CD4-positive, alpha-beta T cell treated with Interleukin-17A for 1 hour (primary cell): ENCODE measurements at places on chromosomes 12 and 14.

GRCh38 chr14:31084385-31084784 is 58.2 kb upstream of the STRN3 start:
- no peak for DNase-seq

GRCh38 chr12:27015730-27016076 is 1.5 kb upstream of the TM7SF3 start:
- peak; percentile 62 for DNase-seq

GRCh38 chr14:63282997-63283883 is 35.5 kb downstream of the GPHB5 start:
- DNase-seq, result peak; percentile 8

DNA sequence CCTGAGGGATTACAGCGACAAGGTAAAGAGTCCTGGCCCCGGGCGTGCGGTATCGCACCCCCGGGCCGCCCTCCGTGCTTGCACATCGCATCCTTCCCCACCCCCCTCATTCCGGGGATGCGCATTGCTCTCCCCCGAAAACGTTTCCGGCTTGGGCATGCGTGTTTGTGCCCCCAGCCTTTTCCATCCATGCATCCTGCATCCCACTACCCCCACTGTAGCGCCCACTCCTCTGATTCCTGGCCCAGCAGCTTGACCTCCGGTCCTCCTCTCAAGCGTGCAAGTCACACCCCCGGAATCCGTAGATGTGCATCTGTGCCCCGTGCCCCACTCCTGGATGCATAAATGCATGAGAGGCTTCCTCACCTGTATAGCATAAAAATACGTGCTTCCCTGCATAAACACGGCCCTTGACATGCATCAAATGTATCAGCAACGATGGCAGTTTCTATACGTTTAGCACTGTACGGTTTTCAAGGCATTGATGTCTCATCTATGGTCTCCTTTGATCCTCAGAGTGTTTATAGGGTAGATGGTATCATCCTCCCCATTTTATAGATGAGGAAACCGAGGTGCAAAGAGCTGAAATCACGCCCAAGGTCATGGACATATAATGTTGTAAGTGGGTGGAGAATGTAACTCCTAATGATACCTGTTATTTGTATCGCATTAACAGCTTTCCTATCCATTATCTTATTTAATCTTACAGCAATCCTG is 484 bp downstream of the RIC8B start:
- DNase-seq, result no peak

DNA sequence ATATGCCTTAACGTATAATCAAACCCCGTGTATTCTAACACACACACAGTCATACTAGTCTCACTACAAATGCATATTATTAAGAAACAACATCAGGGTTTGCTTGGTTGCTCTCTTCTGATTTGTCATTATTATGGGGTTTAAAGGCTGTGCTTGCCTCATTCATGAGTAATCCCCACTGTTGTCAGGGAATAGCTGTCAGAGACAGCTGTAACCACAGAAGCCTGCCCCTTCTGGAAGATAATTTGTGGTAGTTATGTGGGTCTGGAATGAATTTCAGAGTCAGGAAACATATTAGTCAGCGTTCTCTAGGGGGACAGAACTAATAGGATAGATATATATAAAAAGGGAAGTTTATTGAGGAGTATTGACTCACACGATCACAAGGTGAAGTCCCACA is 456.9 kb upstream of the TMEM132C start:
- no peak for DNase-seq

- no peak for DNase-seq
Observed at GRCh38 chr14:62053188-62053587, 291.0 kb downstream of the SNAPC1 start.

DNA sequence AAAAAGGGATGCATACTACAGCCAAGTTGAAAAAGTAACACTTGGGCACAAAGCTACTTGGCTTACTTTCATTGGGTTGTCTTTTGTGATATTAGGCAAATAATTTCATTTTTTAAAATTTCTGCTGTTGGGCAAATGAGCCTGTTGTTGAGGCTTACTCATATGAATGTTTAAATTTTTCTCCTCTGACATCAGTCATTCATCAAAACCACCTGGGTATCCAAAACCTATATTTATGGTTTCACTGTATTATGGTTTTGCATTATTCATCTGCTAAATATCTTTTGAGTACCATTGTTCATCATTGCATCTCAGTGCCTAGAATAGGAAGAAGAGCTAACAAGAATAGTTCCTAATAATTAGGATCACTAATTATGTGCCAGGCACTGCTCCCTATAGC is 28.1 kb downstream of the DYRK2 start:
- DNase-seq, result no peak

DNA sequence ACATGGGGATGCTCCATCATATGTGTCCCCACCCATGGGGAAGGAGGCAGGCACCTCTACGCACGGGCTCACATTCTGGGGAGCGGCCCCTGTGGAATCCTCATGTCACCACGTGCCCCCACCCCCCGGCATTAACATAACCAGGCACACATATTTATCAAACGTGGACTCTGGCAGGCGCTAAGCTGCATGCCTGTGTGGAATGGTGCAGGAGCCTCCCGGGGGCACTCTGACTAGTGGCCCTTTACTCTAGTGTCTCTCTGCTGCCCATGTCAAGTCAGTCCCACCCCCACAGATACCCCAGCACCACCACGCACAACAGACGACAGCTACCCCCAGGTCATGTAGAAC is 66.1 kb downstream of the CCDC88C start:
- DNase-seq, result no peak

DNA sequence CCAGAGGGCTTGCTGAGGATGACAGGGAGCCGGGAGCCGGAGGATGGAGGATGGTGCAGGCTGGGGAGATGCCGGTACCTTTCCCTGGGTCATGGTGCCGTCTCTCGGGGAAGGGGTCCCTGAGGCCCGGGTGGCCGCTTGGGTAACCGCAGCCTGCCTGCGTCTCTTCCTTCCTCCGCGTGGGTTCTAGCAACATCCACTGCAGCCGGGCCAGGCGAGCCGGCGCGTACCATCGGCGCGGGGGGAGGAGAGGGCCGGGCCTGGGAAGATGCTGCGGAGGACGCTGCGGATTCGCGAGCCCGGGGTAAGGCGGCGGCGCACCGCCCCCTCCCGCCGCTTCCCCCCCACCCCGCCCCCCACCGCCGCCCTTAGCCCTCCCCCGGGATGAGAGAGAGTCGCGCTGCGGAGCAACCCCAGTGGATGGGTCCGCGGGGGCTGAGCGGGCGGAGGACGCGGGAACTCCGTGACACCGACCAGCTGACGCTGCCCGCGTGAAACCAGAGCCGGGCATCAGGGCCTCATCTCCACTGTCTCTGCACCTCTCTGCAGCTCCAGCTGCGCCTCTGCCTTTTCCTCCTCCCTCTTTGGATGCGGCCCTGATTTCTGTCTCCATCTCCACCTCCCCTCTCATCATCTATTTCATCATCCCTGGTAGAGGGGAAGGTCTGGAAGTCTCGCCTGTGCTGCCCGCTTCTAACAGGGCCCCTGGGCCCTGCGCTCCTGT is at the start of gene FAIM2:
TSS of gene FAIM2 (minus strand) at position 201 of the 724 bp plus-strand sequence. CDS start at position 93, 108 bp downstream.
- peak; percentile 44 for DNase-seq

DNA sequence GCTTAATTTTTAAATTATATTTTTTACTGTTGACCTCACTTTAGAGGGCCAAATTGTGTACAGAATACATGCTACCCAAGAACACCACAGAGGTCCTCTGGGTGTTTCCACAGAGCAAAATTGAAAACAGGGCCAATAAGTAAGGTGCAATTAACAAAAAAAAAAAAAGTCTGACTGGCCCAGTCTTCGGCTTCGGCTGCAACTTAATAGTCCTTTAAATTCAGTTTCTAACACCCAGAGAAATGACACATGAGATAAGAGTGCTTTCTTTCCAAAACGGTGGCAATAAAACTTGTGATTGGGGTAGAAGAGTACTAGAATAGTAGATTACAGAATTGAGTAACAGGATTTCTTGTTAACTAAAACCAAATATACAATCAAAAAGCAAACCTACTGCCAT is 81.3 kb downstream of the MED13L start:
- DNase-seq, result no peak

DNA sequence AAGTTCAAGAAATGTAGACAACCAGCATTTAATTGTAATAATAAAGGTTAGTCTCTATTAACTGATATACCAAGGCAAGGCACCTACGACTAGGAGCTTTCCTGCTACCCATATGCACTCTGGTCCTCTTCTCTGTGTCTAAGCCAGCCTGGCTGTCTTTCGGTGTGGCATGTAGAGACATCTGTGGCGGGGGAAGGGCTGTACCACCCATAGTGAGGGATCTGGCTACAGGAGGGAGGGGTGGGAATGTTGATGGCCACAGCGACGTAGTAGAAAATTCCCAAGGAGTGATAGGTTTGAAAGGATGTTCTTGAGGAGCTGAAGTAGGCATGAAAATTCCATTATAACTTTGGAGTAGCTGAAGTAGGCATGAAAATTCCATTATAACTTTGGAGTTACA is 344.2 kb downstream of the ATP23 start:
- no peak for DNase-seq

DNA sequence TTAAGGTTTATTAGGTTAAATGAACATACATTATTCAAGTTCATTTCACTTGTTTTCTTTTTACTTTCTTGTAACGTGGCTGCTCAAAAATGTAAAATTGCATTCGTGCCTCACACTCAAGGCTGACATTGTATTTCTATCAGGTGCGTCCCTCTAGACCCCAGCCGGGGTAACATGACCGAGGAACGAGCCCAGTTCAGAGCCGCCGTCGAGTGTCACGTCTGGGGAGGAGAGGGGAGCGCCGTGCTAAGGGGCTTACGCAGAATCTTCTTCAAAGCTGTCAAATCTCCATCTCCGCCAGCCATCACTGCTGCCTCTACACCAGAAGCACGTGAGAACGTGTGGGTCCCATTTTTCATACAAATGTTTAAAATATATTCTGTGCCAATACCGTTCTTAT is 170.6 kb downstream of the RIMBP2 start:
- no peak for DNase-seq

- DNase-seq, result no peak
Observed at GRCh38 chr12:112005419-112006395, 7.3 kb downstream of the TMEM116 start.

DNA sequence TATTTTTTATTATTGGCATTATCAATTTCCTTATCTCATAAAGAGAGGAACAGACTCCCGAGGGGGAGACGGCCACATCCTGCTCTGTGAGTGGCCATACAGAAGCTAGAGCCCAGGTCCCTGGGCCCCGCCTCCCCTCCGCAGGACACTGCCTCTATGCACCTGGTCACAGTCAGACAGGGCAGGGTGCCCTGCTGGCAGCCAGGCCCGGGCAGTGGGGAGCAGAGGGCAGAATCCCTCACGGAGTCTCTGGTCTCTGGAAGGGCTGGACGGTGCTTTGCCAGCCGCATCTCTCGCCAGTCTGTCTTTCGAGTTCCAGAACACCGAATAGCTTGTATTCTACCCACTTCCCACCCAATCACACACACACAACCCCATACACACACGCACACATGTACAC is 16.4 kb upstream of the CACNA2D4 start:
- no peak for DNase-seq

DNA sequence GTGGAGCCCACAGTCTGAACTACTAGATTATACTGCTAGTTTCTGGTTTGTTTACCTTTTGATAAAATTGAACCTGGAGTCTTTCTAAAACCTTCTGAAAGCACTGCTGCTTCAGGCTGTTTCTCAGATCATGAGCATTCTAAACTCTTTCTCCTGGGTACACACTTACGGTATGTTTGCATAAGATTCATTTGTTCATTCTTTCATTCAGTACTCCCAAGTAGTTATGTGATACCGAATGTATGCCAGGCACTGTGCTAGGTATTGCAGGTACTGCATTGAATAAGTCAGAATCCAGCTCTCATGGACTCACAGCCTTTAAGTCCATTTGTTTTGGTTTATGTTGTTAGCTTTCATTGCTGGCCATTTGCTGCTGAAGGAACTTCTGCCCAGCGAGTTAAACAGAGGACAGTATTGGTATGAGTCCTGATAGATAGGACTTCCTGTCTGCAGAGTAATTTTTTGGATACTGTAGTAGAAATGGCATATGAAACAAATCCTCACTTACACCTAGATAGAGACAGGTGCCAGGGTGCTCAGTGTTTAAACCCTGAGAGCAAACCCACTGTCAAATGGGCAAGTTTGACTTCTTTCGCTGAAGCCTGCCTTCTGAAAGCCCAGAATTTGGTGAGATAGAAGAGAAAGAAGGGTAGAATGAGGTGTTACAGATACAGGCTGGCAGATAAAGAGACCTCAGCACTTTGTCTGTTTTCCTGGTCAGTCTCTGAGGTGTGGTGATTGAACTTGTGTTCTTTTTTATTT is 2.1 kb downstream of the SUSD6 start:
- DNase-seq, result no peak

GRCh38 chr12:4954621-4955354 is 45.1 kb downstream of the KCNA1 start:
- no peak for DNase-seq

DNA sequence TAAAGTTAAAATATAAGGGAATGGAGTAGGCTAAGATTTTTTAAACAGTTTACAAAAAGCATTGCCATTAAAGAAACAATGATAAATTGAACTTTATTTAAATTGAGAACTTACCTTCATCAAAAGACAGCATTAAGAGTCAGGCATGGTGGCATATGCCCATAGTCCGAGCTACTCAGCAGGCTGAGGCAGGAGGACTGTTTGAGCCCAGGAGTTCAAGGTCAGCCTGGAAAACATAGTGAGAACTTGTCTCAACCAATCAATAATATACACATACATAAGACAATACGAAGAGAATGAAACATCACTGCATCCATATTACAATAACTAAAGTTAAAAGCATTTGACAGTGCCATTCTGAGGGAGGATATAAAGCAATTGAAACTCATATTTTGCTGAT is 97.6 kb downstream of the FOXA1 start:
- no peak for DNase-seq

DNA sequence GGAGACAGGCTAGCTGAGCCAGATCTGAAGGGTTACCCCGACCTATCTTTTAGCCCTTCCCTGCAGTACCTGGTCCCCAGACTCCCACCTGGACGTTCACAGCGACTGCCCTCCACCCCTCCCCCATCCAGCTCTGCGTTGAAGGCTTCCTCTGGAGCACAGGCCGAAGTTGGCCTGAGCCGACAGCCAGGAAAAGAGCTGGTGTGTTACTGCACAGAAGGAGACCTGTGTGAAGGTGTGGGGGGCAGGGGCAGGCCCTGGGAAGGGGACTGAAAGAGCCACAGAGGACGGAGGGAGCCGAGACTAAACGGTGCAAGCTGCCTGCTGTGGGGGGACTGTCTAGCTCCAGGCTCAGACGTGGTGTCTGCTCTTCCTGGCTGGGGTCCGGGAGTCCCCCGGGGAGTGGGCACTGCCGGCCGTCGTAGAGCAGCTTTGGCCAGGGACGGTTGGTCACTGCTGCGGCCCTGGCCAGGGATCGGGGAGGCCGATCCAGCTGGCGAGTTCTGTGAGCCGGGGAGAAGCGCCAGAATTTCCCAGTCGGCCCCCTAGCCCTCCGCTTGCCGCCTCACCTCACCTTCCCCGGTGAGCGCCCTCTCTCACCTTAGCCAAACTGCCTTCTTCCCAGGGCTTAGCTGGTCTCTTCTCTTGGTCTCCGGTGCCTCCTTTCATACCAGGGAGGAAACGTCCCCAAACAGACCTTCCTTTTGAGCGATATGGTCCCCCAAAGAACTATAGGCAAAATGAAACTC is 899 bp upstream of the COL2A1 start:
- DNase-seq, result no peak
